Heart right ventricle (tissue), 16 donors: ENCODE measurements at places on chromosomes 5 and 9.

DNA sequence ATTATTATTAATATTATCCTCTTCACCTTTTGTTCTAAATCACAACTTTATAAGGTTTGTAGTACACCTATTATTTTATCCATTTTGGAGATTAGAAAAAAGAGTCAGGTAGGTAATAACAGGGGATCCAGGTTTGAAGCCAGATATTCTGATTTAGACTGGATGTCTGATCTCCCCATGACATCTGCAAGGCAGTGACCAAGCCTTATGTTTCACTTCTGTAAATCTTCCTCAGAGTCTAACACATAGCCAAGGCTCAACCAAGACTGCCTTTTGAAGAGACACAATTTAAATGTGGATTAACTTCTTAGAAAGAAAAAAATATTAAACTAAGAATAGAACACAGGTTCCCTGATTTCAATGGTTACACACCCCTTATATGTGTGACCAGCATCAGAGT, 44.2 kb downstream of the CETN3 start:
- DNase-seq, result no peak

DNA sequence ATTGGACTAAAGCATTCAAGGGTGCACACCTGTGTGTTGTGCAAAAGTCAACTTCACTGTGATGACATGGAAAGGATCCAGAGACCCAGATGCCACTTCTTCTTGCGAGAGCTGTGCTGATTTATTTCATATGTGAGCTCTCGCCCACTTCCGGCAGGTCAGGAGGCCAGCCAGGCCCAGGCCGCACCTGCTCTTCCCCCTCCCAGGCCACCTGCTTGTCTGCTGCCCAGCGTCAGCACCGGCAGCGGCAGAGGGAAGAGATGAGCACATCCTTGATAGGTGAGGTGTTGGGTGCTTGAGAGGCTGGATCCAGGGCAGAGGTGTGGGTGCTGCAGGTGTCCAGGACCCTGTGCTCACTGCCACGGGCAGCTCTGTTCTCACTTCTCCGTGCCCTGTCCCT, 242.9 kb downstream of the FANCC start:
- no peak for DNase-seq

DNA sequence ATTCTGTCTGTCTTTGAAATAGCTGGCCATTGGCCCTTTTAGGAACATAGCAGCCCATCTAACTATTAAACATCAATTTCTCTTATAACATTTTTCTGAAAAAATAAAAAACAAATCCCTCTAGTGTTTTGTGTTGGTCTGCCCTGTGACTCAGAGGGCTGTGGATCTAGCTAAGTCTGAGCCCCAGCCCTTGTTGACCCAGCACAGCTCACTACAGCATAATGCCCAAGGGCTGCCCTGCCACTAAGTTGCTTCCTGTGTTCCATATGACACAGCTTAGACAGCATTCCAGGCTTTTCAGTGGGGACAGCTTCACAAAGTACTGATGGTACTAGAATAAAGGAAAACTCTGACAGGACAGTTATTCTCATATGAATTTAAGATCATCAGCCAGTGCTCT, 136.0 kb downstream of the SCAMP1 start:
- DNase-seq, result no peak

DNA sequence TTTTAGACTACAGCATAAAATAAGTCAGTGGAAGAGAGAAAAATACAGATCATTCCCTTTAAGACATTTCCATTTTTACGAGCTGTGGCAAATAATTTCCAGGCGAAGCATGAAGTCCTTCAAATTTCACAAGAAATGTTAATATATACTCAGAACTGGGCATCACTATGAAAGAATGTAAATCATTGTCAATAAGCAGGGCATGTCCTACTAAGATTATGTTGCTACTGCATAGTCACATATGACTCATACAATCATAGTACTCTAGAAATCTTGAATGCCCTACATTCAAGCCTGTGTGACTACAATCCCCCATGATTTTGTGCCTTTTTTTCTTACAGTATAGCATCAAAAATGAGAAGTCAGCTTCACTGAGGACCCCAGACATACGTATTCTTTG, 485.2 kb upstream of the FTMT start:
- DNase-seq, result no peak

DNA sequence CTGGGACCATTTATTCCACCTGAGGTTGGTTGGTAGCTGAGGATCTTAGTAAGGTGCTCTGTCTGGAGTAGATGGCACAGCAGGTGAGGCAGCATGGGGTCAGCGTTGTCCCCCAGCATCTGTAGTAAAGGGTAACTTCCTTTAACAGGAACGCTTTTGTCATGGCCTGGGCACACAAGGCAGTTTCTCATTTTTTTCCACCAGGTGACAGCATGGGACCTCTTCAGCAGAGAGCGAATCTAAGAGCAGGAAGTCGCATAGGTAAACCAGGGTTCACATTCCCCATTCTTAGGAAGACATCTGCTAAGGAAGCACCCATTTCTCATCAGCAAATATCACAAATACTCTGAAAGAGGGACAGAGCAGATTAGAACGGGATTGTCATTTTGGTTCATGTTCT, 56.5 kb downstream of the GPR107 start:
- no peak for DNase-seq

DNA sequence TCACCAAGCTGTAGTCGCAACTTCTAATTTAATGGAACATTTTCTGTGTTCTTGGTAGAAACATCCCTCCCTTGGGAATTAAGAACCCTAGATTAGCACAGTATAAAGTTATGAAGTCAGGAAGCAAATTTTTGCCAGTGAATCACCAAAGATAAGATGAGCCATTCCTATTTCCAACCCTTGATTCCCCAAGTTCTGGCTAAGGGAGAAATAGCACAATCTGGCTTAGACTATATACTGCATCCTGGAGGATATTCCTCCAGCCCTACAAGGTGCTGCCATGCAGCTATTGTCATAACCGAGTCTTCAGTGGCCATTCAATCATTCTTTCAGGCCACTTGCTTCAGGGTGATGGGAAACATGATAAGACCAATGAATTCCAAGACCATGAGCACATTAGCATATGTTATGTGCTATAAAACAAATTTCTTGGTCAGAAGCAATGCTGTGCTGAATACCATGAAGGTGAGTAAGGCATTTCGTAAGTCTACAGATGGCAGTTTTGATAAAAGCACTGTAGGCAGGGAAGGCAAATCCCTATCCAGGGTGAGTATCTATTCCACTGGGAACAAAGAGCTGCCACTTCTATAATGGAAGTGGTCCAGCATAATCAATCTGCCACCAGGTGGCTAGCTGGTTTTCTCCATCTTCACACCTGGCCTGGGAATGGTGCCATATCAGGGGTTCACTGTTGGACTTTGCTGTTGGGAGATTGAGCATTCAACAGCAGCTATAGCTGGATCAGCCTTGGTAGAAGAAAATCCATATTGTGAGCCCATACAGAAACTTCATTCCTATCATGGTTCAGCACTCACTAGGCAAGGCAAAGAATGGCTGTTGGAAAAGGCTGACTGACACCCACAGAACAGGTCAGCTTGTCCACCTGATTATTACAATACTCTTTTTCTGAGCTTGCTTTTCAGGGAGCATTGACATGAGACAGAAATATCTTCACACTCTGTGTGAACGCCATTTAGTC, 19.6 kb upstream of the ARL15 start:
- DNase-seq, result no peak

DNA sequence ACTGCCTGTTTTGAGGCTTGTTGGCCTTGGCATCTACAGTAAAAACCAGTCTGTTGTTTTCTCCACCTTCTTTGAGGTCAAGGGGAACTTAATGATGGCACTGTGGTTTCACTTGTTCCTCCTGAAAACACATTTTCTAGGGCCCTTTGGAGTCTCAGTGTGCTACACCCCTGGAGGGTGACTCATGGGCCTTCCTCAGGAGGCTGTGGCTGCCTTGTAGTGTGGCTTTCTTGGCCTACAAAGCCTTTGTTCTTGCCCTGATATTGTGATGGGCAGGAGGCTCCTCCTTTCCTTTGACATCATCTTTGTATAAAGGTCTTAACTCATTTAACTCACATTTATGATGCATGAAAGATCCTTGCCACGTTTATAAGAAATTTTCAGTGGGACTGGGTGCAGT, 56.3 kb upstream of the GPBP1 start:
- DNase-seq, result no peak

DNA sequence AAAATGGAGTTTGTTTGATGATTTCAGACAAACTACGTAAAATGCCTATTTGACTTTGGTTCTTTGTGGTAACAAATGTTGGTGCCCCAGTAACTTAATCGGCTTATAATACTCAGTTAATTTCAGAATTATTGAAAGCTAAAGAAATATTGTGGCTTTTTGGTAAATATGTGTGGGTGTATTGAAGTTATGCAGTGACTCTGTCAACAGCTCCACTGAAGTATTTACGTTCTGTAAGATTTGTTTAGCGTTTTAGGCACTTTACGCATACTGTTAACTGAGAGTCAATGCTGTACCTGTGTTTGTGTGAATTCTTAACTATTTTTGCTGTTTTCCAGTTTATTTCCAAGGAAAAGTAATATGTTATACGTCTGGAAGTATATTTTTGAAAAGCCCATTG, 2.2 kb downstream of the RAD23B start:
- DNase-seq, result no peak

DNA sequence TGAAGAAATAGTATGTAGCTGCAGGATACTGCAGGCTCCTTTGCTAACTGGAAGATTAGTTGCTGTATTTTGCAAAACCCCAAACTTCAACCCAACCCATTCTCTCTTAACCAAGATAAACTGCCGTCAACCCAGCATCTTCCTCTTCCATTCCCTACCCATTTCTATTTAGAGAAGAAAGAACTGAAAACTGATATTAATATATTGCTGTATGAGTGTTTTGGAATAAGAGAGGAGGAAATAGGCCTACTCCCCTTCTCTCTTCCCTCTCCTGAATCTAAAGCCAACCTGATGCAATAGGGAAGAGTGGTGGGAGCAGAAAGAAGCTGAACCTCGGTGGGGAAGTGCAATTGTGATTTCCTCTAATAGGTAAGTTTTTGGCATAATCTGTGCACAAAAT, 83.7 kb downstream of the TMEM215 start:
- no peak for DNase-seq

DNA sequence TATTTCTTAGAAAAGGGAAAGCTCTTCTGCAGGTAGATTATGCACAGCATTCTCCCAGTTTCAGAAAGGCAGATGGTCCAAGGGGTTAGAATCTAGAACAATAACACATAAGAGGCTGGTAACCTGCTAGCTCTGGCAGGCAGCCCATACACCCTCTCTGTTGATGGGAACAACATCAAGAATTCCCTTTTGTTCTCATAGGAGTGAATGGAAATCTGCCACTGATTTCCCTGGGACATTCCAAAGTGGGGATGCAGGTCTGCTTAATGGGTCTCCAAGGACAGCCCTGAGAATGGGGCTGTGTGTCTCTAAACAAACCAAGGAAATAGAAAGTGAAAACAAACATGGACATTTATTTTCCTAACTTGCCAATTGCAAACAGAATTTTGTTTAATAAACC, 456.8 kb downstream of the EBF1 start:
- DNase-seq, result peak; percentile 59

GRCh38 chr5:150557509-150557872, 49.6 kb downstream of the NDST1 start:
- DNase-seq, result no peak

DNA sequence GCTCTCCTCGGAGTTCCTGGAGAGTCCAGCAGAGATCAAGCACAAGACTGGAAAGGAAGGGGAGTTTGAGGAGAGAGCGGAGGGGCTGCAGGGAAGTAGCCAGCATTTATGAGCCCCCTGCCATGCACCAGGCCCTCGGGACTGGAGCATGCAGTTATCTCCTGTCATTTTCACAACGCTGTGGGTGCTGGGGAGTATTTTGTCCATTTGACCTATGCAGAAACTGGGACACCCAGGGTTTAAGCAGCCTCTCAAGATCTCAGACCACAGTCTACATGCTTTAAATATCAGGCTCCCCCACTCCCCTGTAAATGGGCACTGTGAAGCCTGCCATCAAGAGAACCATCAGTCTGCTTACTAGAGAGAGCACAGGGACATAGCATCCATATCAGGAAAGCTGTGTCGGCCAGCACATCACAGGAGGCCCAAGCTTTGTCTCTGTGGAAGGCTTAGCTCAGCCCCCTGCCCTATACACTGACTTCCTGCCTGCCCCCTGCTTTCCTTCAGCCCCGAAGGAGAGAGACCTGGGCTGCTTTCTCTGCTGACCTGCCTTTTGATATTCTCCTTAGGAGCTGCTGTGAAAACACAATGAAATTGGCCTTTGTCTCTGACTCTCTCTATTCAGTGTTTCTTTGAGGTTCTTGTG, 7.3 kb downstream of the FOXI1 start:
- no peak for DNase-seq

GRCh38 chr5:170522211-170523141, 18.7 kb downstream of the KCNIP1 start:
- no peak for DNase-seq

GRCh38 chr5:8824371-8824770, 721.5 kb downstream of the SEMA5A start:
- no peak for DNase-seq

DNA sequence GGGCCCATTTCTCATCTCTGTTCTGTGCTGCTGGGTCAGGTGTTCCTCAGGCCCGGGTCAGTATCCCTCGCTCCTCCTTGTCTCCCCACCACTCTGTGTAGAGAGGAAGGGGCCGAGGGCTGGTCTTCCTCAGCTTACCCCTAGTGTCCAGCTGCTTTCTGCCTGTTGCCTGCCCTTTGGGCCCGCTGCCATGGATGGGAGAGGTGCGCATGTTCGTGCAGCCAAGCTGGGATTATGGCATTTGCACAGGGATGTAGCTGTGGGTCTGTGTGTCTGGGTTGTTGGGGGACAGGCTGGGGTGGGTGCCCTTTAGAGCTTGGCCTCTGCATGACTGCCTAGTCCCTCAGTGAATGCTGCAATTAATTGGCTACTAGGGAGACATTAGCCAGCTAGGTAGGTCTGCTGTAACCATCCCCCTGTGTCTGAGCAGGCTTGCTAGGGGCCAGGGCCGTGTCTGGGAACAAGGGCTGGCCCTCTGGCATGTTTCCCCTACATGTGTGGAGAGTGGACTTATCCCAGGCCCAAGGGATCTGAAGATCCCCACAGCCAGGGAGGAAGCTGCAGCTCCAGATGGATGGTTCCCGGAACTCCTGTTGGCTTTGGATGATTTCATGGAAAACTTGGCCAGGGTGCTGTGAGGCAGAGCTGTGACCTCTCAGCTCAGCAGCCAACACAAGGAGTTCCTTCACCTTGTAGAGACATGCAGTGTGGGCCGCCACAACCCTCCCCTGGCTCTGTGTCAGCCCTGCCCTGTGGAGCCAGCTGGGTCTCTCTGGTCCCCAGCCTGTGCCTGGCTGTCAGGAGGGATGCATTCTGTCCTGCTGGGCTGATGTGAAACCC, 161.9 kb downstream of the MACROH2A1 start:
- no peak for DNase-seq

DNA sequence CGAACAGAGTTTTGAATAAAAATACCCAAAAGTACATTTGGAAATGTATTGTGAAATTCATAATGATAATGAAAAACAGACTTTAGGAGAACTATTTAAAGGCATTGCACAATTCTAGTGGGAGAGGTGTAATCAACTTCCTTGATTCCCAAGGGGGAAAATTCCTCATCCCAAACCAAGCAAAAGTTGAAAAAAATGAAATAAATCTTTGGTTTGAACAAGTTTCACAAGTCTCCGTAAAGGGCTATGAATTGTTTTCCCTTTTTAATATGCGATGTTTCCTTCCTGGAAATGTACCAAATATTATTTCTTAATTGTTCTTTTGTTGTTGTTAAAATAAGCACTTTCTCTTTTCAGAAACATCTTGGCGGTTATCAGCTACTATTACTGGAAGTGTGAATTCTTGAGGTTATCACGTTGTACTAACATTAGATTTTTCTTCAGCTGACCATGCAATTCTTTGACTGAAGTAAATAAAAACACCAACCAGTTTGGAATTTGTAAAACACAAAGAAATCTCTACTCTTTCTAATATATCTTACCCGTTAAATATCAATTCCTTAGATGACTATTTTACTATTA, 59.3 kb downstream of the SVEP1 start:
- DNase-seq, result no peak

GRCh38 chr9:33124751-33125381, 42.3 kb downstream of the B4GALT1 start:
- no peak for DNase-seq
